SJCRH30 (cell line): ENCODE measurements at places on chromosomes 6 and 20.

DNA sequence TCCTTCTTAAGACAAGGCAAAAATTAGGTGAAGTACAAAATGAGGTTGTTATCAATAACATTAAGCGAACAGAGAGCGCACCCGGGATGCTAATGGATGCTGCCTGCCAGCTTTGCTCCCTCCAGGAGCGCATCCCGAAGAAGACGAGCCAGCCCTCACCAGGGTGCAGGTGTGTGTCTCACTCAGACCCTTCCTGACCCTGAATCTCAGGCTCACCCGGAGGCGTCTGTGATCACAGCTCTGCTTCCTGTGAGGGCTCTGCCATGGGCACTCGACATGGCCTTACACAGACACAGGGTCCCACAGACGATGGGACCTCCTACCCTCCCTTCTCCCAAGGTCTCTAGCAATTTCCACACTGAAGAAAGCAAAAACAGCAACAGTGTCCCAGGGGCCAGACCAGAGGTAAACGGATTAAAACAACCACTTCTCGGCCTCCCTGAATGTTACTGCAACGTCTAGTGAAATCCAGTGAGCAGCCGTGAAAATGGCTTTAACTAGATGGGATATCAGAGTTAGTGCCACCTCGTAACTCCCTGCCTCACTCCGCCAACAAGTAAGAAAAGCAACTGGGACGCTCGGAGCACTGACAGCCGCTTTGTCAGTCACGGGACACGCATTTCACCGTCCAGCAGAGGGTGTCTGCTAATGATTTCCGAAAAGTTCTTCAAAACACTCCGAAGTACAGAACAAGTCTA is 11.7 kb downstream of the ZBTB46 start:
- no peak for DNase-seq
- H3K4me3 ChIP-seq = no peak overlapping the region
- H3K4me1 ChIP-seq = no peaks in the 10 kb centered on the region
- no peaks in the 10 kb centered on the region for H3K27me3 ChIP-seq
- no peak overlapping the region for H3K27ac ChIP-seq

DNA sequence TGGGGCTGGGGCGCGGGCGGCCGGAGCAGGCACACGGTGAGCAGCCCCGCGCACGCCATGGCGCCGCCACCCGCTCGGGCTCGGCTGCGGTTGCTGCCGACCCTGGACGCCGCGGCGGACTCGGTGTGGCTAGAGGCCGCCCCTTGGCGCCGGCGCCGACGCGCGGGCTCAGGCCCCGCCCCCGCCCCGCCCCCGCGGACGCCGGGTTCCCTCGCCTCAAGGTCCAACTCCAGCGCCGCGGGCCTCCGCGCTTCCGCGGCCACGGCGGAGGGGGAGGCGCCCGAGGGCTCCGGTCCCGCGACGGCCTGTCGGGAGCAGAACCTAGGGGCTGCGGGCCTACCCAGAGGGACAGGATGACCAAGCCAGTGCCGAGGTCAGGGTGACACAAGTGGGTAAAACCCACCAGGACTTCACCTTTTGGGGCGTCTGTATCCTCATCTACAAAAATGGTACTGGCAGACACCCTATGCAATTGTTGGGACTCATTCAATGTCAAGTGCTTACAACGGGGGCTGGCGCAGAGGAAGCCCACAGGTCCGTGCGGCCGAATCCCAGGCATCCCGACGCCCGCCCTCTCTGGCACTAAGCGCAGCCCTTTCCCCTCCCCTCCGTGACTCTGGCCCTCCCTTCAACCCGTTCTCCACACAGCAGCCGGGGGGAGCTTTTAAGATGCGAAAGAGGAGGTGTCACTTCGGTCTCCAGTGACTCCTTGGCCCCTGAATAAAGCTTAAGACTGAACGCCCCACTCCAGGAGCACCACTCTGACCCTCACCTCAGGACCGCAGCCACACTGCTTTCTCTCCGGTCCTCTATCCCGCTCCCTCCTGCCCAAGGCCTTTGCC is at the start of gene NECAB3:
NECAB3 (minus strand) TSS at position 135 of the 842 bp plus-strand sequence; CDS start at position 59, 76 bp downstream.
- H3K4me3 ChIP-seq = peak within 1 kb of the TSS; percentile 74
- peak within 1 kb of the TSS; percentile 50 for H3K27ac ChIP-seq
- H3K4me1 ChIP-seq = peaks cover 43% of the 10 kb centered on the region
- peaks cover 35% of the 10 kb centered on the region for H3K36me3 ChIP-seq
- DNase-seq = peak; percentile 90

- H3K27ac ChIP-seq = peak overlapping the region; percentile 56; the same call in 1 of the 2 replicates
- no peaks in the 10 kb centered on the region for H3K36me3 ChIP-seq
- H3K4me1 ChIP-seq = peaks cover 20% of the 10 kb centered on the region
- H3K4me3 ChIP-seq = peak overlapping the region; percentile 80
These were observed 1.0 kb upstream of the APMAP start for GRCh38 chr20:24993337-24994185.

DNA sequence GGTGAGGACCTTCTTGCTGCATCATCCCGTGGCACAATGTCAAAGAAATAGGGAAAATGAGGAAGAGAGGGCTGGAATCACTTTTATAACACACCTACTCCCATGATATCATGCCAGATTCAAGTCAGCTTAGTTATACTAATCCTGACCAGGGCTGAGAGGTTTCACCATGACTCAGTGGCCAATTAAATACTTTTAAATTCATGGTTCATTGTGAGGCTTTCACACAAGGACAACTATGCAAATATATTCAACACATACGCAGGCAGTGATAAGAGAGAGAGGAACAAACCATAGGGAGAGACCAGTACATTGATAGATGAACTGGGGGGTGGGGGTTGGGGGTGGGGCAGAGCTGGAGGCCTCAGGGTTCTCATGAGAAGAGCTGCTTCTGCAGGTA is 313.1 kb downstream of the LRFN2 start:
- no peaks in the 10 kb centered on the region for H3K36me3 ChIP-seq
- no peak overlapping the region for H3K4me3 ChIP-seq
- no peak overlapping the region for H3K27ac ChIP-seq

GRCh38 chr20:53900380-53900999 is 169.9 kb downstream of the BCAS1 start:
- DNase-seq = peak; percentile 91
- no peaks in the 10 kb centered on the region for H3K36me3 ChIP-seq
- peak overlapping the region; percentile 18 for H3K4me3 ChIP-seq
- peaks cover 43% of the 10 kb centered on the region for H3K4me1 ChIP-seq
